ENCODE measurements at places on chromosomes 1 and 21. TPM values are rescaled to one million over a fixed set of nuclear protein-coding genes. Genes with fewer than 3 reads are reported as not detected.

The CNTN2 gene
- not detected for total RNA-seq

The DEDD gene
- 21.9 TPM for total RNA-seq

The KPRP gene
- total RNA-seq: 0.04 TPM

The TTLL7 gene
- total RNA-seq: 4.4 TPM

The TYW3 gene
- 13.4 TPM for total RNA-seq

The KRTAP7-1 gene
- not detected for total RNA-seq

The UBAP2L gene
- total RNA-seq: 66.9 TPM

The CCDC30 gene
- 0.04 TPM for total RNA-seq

The VAMP3 gene
- total RNA-seq: 99.3 TPM

The SPATA6 gene
- total RNA-seq: 0.34 TPM

The MNDA gene
- not detected for total RNA-seq

The SPATA46 gene
- total RNA-seq: not detected

The IRF6 gene
- total RNA-seq: 91.2 TPM

The EVA1C gene
- total RNA-seq: 8.4 TPM

The ZNF648 gene
- not detected for total RNA-seq

The IQCC gene
- total RNA-seq: 4.3 TPM

The ASCL5 gene
- total RNA-seq: not detected

The TEDDM1 gene
- total RNA-seq: not detected

The CCDC181 gene
- not detected for total RNA-seq

The DNAJC28 gene
- total RNA-seq: 0.23 TPM

The PPIAL4G gene
- not detected for total RNA-seq

The PCNT gene
- 15.4 TPM for total RNA-seq

The KIF2C gene
- 16.5 TPM for total RNA-seq

The ZNF593OS gene
- total RNA-seq: not detected

The MPL gene
- 0.34 TPM for total RNA-seq

The INKA2 gene
- total RNA-seq: 2.0 TPM
